SJSA1 (cell line): ENCODE measurements at places on chromosomes 4 and X. TPM values are rescaled to one million over a fixed set of nuclear protein-coding genes. Genes with fewer than 3 reads are reported as not detected.
A peak's percentile ranks its signal among the peaks of the same experiment; 100 is the strongest.

DNA sequence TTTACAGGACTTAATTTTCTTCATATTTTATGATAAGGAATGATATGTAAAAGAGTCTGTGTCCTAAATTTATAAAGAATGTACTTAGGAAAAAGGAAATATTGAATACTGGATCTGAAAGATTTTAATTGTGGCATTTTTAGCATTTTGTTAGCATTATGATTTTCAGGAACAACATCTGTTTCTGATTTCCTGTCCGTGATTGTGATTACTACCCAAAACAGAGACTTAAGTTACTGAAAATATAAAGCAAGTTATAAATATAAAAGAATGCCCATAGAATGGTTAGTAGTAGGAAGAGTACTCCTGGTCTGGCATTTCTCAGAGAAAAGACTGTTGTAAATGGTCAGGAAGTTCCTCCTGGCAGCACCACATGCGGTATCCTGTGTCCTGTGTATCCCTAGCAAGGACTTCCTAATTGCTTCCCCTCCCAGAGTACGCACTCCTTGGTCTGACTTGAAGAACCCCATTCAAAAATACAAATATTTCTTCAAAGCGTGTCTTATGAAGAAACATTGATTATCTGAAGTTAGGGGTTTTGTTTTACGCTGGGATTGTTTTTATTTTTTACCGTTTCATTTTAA lies 88.9 kb downstream of the RS1 start:
- no peaks in the 10 kb centered on the region for H3K27me3 ChIP-seq
- no peak overlapping the region for H3K27ac ChIP-seq
- no peaks in the 10 kb centered on the region for H3K4me1 ChIP-seq
- no peak overlapping the region for H3K4me3 ChIP-seq
- no peaks in the 10 kb centered on the region for H3K36me3 ChIP-seq

- no peaks in the 10 kb centered on the region for H3K27me3 ChIP-seq
- peak overlapping the region; percentile 76 for H3K27ac ChIP-seq
- peak overlapping the region; percentile 83 for H3K4me3 ChIP-seq
Observed at GRCh38 chrX:1592470-1593142, 1.2 kb downstream of the AKAP17A start.

- DNase-seq: no peak
- no peaks in the 10 kb centered on the region for H3K36me3 ChIP-seq
- H3K27me3 ChIP-seq: no peaks in the 10 kb centered on the region
- H3K4me3 ChIP-seq: no peak overlapping the region
Observed at GRCh38 chr4:79679859-79680258, 271.8 kb upstream of the GK2 start.

DNA sequence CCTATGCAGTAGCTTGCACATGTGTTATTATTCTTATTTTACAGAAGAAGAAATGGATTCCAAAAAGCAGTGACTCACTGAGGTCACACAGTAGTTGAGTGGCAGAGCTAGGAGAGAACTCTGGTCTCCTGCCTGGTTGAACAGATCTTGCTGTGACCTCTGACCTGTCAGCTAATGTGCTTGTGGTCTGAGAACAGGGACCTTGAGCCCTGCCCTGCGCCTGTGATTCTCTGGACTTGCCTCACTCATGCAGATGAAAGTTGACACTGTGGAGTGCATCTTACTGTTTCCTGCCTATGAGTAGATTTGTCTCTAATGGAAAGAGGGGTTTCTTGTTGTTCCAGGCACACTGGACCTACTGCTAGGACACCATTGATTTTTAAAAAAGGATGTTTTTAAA lies 32.3 kb downstream of the ETNPPL start:
- H3K4me3 ChIP-seq: no peak overlapping the region
- no peaks in the 10 kb centered on the region for H3K36me3 ChIP-seq
- H3K27ac ChIP-seq: no peak overlapping the region
- H3K4me1 ChIP-seq: no peaks in the 10 kb centered on the region
- no peak for DNase-seq

DNA sequence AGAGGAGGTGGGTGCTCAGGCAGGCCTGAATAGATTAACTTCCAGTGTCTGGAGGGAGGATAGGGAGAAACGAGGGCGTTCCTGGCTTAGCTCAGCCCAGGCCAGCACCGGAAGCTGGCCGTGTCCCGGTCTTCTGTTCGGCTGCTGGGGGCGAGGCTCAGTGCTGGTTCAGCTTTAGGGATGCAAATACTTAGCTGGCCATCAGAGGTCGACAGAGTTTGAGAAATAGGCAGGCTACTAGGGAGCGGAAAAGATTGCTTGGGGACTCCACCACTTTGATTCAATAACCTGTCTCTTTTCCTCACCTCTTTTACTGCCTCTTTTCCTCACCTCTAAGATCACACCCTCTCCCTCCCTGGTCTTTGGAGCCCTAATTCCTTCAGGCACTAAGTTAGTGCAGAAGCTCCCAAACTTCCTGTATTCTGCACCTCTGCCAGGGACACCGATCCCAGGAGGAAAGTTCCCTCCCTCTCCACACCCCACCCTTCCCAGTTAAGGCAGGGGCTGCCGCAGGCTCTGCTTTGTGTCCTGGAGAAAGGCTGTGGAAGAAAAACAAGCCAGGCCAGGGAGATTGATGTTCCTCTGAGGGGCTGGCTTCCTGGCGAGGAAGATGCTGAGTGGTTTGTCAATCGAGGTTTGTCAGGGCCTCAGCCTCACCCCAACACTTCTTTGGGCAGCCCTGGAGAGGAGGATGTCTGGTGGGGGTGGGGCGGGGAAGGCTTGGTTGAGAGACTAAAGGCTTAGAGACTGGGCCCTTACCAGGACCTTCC lies 6.0 kb upstream of the EFNB1 start:
- no peaks in the 10 kb centered on the region for H3K27me3 ChIP-seq
- peaks cover under 1% of the 10 kb centered on the region; the same call in 1 of the 2 replicates for H3K4me1 ChIP-seq
- no peak overlapping the region for H3K27ac ChIP-seq
- no peak overlapping the region for H3K4me3 ChIP-seq
- peak; percentile 13 for DNase-seq

DNA sequence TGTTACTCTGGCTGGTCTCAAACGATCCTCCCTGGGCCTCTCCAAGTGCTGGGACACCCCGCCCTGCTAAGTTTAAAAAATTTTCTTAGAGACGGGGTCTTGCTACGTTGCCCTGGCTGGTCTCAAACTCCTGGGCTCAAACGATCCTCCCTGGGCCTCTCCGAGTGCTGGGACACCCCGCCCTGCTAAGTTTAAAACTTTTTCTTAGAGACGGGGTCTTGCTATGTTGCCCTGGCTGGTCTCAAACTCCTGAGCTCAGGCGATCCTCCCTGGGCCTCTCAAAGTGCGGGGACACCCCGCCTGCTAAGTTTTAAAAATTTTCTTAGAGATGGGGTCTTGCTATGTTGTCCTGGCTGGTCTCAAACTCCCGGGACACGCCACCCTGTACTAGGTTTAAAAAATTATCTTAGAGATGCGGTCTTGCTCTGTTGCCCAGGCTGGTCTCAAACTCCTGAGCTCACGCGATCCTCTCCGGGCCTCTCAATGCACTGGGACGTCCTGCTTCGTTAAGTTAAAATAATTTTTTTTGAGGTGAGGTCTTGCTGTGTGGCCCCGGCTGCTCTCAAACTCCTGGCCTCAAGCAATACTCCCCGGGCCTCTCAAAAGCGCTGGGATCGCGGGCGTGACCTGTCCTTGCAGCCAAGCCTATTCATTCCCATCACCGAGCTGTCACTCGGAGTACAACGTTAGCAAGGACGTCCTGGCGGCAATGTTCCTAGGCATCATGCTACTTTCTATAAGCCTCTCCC lies 1.1 kb downstream of the SLC25A6 start:
- H3K4me3 ChIP-seq: peak overlapping the region; percentile 94
- no peak overlapping the region; the same call in 1 of the 2 replicates for H3K27ac ChIP-seq
- no peaks in the 10 kb centered on the region for H3K27me3 ChIP-seq
- H3K4me1 ChIP-seq: peaks cover 12% of the 10 kb centered on the region

- no peaks in the 10 kb centered on the region for H3K36me3 ChIP-seq
- H3K4me1 ChIP-seq: no peaks in the 10 kb centered on the region
- no peak overlapping the region for H3K27ac ChIP-seq
- no peak for DNase-seq
- H3K4me3 ChIP-seq: no peak overlapping the region
Observed at GRCh38 chr4:306551-306961, 1.3 kb upstream of the ZNF732 start.

NDP gene
- 1.6 TPM in 1 of 2 replicates, not detected in the other for total RNA-seq

GPR78 gene
- 1.5 and 4.6 TPM in 2 replicates for total RNA-seq

C4orf51 gene
- not detected in 2 replicates for total RNA-seq
